ENCODE measurements at places on chromosomes 5 and 9.
A peak's percentile ranks its signal among the peaks of the same experiment; 100 is the strongest.

GRCh38 chr5:146721073-146721815 lies 157.3 kb downstream of the PPP2R2B start:
- DNase-seq, result no peak

GRCh38 chr5:68482199-68482598 lies 266.6 kb downstream of the PIK3R1 start:
- DNase-seq, result no peak

DNA sequence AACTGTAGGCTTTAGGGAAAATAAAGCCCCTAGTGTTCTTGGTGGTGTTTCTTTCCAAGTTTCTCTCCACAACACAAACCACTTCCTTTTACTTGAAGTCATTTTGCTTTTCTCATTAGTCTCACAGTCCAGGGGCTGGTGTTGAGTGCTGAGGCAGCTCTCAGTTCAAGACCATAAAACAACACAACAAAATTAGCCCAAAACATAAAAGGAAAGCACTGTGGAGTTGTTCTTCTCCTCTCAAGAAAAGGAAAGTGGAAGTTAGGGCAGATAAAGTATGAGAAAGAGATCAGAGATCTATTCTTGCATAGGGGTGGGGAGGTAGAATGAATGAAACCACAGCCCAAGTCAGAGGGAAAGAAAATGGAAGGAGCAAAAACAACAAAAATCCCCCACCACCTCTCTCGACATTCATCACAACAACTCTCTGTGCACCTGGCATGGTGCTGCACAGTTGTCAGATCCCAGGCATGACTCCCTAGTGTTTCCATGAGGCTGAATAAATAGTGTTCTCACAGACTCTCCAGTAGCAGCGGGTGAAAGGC lies 569.9 kb downstream of the RAB3C start:
- peak; percentile 35 for DNase-seq

DNA sequence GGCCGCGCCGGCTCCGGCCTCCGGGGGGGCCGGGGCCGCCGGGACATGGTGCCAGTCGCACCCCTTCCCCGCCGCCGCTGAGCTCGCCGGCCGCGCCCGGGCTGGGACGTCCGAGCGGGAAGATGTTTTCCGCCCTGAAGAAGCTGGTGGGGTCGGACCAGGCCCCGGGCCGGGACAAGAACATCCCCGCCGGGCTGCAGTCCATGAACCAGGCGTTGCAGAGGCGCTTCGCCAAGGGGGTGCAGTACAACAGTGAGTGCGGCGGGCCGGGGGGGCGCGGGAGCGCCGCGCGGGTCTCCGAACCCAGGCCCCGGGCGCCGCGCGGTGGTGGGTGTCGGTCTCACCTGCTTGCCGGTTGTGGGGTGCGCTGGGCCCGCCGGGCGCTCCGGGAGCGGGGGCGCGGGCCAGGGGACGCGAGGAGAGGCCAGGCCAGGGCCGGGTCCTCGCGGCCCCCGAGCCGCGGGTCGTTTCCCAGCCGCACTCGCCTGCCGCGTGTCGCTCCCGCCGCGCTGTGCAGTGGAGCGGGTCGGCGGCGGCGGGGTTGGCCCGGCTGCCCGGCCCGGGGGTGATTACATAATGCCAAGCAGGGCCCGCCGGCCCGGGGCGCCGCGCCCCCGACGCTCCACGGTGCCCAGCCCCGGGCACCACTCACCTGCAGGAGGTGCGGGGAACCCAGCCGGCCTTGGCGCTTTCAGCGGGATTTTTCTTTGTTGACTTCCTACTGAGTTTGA lies 492 bp downstream of the RABL6 start:
- DNase-seq, result no peak

DNA sequence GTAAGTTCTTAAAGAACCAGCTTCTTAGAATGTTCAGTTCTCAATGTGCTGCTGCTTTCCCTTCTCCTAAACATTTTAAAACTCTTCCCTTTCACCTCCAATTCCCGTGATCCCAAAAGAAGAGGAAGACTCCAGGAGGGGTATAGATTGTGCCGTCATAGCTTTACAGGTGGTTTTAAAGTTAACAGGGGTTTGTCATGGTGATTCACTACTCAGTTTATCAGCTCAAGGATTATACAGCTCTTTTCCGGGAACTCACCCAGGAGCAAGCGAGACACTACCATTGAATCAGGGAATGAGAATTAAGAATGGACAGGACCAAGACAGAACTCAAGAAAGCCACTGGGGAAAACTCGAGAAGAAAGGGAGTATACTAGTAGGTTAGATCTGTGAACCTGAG lies 178.8 kb downstream of the NR3C1 start:
- no peak for DNase-seq

- peak; percentile 84 for DNase-seq
These were observed at the start of gene ELOVL7 for GRCh38 chr5:60843936-60844905. TSS of gene ELOVL7 (minus strand) at chr5:60844269. CDS start at chr5:60787397, 56,872 bp downstream.

DNA sequence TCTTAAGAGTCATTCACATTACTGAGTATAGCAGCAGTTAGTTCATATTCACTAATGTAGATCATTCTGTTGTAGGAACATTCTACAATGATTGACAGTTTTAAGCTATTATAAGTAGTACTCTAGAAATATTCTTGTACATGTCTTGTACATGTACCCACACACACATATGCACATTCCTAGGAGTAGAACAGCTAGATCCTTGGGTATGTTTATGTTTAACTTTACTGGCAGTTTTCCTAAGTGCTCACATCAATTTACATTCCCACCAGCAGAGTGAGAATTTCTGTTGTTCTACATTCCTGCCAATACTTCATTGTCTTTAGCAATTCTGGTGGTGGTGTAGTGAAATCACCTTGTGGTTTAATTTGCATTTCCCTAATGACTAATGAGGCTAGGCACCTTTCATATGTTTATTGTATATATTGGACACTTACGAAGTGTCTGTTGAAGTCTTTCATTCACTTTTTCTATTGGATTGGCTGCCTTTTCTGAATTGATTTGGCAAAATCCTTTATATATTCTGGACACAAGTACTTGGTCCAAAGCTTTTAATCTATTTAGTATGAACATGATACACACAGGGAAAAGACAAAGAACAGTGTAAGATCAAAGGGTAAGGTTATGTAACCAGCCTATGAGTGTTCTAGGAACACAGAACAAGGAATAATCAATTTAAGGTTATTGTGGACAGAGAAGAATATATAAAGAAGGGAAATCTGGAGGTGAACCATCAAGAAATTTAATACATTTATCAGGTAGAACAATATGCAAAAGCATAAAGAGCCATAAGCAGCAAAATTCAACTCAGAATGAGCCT lies 95.6 kb downstream of the MLLT3 start:
- peak; percentile 70 for DNase-seq
